ENCODE measurements at places on chromosomes 4 and X.

DNA sequence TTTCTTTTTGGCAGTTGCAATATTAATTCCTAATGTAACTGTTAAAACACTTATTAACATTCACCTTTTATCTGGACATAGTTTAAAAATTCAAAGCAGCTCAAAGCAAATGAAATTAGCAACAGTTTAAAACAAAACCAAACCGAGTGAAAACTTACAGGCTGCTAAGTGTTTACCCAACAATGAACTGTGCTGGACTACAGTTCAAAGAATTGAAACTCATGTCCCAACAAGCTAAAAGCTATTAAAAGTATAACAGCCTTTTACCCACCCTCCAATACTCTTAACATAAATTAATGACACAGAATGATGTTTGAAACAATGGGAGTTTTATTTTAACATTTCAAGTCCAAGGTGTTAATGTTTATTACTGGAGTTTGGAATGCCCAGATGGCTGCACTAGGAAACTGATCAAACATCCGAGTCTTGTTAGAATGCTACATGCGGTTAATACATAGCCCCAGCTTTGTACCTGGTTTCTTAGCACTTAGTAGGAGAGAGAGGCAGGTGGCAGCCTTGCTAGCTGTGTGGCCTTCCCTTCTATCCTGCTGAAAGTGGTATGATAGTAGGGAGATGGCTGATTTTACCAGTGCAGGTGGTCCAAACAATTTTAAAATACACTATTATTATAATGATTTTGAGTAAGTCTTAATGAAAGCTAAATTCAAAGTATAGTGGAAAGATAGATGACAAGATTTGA, 21.1 kb upstream of the FRYL start:
- DNase-seq = no peak

DNA sequence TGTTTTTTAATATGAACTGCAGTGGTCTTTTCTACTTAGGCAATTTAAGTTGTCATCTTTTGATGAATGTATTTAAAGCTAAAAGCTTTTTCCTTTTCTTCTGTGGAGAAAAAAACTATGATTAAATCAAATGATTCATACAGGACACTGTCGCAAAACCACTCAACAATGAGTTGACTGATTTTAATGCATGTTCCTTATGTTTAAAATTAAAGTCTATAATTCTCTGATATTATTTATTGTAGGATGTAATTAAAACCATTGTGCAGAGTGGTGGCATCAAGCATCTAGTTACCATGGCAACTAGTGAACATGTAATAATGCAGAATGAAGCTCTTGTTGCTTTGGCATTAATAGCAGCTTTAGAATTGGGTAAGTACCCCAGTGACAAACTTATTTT, 172.5 kb downstream of the RAP1GDS1 start:
- no peak for DNase-seq

- no peak for DNase-seq
Observed at GRCh38 chr4:147128787-147129186, 183.1 kb upstream of the TTC29 start.

- DNase-seq = no peak
Observed at GRCh38 chr4:73067971-73068394, 1.5 kb downstream of the COX18 start.
